ENCODE measurements at places on chromosomes 4 and X.

DNA sequence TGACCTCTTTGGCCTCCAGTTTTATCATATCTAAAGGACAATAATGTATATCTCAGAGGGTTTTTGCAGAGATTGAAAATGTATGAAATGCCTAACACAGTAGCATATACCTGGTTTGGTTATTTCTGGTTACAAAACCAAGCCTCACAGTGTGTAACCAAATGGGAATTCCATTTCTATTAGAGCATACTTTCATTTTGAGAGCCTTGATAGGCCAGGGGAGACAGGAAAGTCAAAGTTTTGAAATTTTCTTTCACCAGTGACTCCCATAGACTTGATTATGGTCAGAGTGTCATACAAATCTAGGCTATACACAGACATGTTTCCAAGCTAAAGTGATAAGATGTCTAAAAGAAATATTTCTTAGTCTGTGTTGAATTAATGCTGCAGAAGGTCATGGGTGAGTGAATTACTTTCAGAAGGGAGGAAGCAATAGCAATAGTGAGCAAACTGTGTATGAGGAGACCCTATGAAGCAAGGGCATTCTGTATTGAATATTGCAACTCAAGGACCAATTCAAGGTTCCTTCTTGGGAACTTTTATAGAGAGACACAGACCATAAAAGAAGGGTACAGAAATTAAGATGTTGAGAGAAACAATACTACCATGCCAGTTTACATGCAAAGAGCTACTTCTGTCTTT is 151.1 kb downstream of the PDE5A start:
- no peak for DNase-seq

- DNase-seq = no peak
Measured at GRCh38 chr4:23911675-23912455, 22.0 kb upstream of the PPARGC1A start.

DNA sequence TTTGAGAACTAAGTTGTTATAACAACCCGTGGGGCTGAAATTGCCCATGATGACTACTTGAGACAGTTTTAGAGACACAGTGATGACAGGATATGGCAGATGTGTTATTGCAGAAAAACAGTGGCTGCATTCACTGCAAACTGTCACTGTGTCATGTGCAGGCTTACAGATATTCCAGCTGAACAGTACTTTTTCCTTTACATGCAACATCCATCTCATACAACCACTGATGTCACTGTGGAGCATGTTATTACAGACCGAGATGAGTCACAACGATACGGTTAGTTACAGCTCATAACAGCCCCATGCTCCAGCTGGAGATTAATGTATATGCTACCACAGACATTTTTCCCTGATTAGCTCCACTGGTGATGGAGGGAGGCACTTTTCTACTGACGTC is 207.4 kb downstream of the TMA16 start:
- no peak for DNase-seq

- DNase-seq = no peak
Measured at GRCh38 chr4:140233791-140234696, 80.1 kb upstream of the MAML3 start.

- DNase-seq = no peak
Measured at GRCh38 chrX:10111364-10112148, 45.2 kb upstream of the CLCN4 start.

- DNase-seq = no peak
Measured at GRCh38 chrX:13906093-13906492, 89.2 kb upstream of the GPM6B start.

DNA sequence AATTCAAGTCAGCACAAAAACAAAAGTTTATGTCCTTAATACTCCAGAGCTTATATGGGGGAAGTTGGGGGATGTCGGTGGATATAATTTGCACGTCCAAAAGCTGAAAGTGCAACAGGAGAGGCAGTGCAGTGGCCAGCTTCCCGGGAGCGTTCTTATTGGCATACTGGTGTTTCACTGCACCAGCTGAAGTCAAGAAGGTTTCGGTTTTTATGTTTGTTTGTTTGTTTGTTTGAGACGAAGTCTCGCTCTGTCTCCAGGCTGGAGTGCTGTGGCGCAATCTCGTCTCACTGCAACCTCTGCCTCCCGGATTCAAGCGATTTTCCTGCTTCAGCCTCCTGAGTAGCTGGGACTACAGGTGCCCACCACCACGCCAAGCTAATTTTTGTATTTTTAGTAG is 28.6 kb upstream of the TLR3 start:
- DNase-seq = no peak

DNA sequence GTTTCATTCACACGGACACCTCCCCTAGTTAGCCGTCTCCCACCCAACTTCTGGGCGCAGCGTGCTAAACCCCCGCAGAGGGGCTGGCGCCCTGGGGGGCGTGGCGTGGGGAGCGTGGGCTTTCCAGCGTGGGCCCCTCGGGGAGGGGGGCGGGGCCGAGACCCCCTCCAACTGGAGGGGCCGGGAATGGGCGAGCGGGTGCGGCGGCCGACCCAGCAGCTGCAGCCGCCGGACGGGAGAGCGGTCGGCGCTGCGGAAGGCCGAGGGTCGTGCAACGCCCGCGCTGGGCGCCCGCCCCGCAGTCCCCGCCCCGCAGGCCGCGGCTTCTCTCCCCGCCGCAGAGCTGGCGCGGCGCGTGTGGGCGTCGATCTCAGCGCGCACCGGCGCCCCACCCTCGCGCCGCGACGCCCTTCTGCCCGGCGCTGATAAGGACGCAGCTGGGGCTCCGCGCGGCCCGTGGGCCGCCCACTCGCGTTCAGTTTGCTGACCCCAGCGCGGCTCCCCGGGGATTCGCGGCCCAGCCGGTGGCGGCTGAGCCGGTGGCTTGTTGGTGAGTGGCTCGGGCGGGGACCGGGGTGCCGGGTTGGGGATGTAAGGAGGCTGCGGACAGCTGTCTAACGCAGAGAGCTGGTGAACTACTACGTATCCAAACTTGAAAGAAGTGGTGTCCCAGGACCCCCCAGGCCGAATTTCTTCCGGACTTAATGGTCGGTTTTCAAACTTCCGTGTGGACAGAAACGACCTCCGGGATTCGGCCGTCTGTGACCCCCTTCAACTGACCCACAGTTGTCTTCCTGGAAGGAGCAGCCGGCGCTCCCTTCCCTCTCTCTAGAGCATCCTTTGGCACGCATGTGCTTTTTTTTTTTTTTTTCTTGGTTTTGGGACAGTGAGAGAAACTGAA is 1.5 kb downstream of the FHDC1 start:
- DNase-seq = no peak
